ENCODE measurements at places on chromosomes 6 and 20. TPM values are rescaled to one million over a fixed set of nuclear protein-coding genes. Genes with fewer than 3 reads are reported as not detected.

Gene NDUFAF5
- 26.9 TPM for total RNA-seq

Gene TCF15
- not detected for total RNA-seq

Gene COX4I2
- not detected for total RNA-seq

Gene DDAH2
- total RNA-seq = 24.4 TPM

Gene RBM12
- total RNA-seq = 143 TPM

Gene PPIL6
- total RNA-seq = not detected

Gene SLC2A10
- 0.64 TPM for total RNA-seq

Gene VSX1
- not detected for total RNA-seq

Gene ELOVL4
- 3.9 TPM for total RNA-seq

Gene PNPLA1
- total RNA-seq = not detected

Gene MARCKS
- total RNA-seq = 1.1 TPM

Gene CRISP2
- not detected for total RNA-seq

Gene PHACTR1
- total RNA-seq = 0.14 TPM

Gene LGSN
- not detected for total RNA-seq

Gene PACSIN1
- not detected for total RNA-seq

Gene TRIM10
- not detected for total RNA-seq

Gene ZKSCAN3
- total RNA-seq = 3.1 TPM

Gene NUP43
- total RNA-seq = 73.2 TPM

Gene CCN5
- not detected for total RNA-seq

Gene ROMO1
- total RNA-seq = 71.0 TPM

Gene GPR6
- total RNA-seq = not detected

Gene RBL1
- total RNA-seq = 58.3 TPM

Gene KCNK16
- not detected for total RNA-seq

Gene GINS1
- total RNA-seq = 17.6 TPM

Gene NR2E1
- total RNA-seq = not detected

Gene ATAT1
- 7.3 TPM for total RNA-seq

Gene ERGIC3
- total RNA-seq = 129 TPM

Gene OGFRL1
- 9.1 TPM for total RNA-seq

Gene TEAD3
- total RNA-seq = 0.24 TPM

Gene HLA-A
- total RNA-seq = 3,352 TPM

Gene ITCH
- 79.5 TPM for total RNA-seq

Gene TMC2
- not detected for total RNA-seq

Gene RAET1L
- not detected for total RNA-seq

Gene MYO6
- total RNA-seq = 6.4 TPM

Data from natural killer cell treated with Interleukin-12 subunit alpha and Interleukin-12 subunit beta and Interleukin-15 and Interleukin-18, amount 100 ng/mL, for 72 hours (primary cell).